ENCODE measurements at places on chromosomes 6 and 20. TPM values are rescaled to one million over a fixed set of nuclear protein-coding genes. Genes with fewer than 3 reads are reported as not detected.

- no peak for DNase-seq
These were observed 37.5 kb downstream of the ELMO2 start for GRCh38 chr20:46368902-46369268.

- no peak for DNase-seq
These were observed 248.0 kb downstream of the CDH26 start for GRCh38 chr20:60206259-60206658.

Gene CCNC
- total RNA-seq: 50.2 TPM

Gene SLC22A3
- total RNA-seq: 39.2 TPM

GRCh38 chr6:134948142-134948541 lies 1.8 kb downstream of the ALDH8A1 start:
- DNase-seq: no peak

Gene F13A1
- total RNA-seq: 4.1 TPM

DNA sequence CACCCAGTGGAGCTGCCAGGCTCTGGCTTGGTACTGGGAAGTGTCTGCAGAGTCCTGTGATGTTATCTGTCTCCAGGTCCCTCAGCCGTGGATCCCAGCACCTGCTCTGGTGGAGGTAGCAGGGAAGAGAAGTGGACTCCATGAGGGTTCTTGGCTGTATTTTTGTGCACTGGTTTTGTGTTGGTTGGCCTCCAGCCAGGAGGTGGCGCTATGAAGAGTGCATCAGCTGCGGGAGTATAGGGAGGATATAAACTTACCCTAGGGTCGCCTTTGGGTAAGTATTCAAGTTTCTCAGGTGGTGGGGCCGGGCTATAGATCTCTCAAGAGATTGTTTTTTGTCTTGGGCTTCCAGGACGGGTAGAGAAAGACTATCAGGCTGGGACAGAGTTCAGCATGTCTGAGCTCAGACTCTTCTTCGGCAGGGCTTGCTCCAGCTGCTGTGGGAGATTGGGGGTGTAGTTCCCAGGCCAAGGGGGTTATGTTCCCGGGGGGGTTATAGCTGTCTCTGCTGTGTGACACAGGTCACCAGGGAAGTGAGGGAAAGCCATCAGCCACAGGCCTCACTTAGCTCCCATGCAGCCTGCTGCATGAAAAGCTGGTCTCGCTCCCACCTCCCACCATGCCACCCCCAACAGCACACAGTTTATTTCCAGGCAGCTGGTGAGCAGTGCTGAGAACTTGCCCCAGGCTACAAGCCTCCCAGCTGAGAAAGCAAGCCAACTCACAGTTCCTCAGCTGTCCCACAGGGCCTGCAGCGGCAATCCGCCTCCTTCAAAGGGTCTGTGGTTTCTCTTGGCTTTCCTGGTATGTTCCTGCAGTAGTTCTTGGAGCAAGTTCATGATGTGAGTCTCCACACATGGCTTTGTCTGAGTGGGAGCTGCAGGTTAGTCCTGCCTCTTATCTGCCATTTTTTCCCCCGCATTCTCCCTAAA lies 115.7 kb downstream of the AIG1 start:
- no peak for DNase-seq

GRCh38 chr6:67633058-67633457 lies 1002.0 kb upstream of the ADGRB3 start:
- DNase-seq: no peak

DNA sequence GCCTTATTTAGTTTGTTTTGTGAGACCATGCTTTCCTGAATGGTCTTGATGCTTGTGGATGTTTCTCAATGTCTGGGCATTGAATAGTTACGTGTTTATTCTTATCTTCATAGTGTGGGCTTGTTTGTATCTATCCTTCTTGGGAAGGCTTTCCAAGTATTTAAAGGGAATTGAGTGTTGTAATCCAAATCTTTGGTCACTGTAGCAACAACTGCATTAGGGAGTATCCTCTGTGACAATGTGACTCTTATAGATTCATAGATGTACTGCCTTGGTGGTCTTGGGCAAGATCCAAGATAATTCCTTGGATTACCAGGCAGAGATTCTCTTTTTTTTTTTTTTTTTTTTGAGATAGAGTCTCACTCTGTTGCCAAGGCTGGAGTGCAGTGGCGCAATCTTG lies 598.4 kb downstream of the CBLN4 start:
- no peak for DNase-seq

DNA sequence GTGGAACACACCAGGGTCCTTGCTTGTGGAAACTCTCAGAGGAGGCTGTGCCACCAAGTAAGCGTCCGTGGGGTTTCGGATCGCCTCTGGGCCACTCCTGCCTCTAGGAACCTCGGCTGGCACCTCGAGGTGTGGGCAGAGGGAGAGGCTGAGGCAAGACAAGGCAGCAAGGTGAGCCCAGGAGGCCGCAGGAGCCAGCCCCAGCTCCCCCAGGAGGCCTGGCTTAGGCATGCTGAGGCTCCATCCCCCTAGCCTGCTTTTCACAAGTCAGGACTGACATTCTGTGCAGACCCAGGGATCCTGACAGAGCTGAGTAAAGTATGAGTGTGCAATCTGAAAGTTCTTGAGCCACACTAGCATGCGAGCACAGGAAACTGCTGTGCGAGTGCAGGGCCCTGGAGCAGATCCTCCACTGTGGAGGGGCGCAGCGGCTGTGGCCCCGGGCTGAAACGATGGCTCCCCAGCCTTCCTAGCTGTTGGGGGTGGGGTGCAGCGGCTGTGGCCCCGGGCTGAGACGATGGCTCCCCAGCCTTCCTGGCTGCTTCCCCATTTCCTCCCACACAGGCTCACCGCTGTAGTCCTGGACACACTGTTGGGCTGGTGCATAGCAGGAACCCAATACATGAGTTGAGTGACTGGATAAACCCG lies 75.2 kb upstream of the CD93 start:
- DNase-seq: peak; percentile 11

DNA sequence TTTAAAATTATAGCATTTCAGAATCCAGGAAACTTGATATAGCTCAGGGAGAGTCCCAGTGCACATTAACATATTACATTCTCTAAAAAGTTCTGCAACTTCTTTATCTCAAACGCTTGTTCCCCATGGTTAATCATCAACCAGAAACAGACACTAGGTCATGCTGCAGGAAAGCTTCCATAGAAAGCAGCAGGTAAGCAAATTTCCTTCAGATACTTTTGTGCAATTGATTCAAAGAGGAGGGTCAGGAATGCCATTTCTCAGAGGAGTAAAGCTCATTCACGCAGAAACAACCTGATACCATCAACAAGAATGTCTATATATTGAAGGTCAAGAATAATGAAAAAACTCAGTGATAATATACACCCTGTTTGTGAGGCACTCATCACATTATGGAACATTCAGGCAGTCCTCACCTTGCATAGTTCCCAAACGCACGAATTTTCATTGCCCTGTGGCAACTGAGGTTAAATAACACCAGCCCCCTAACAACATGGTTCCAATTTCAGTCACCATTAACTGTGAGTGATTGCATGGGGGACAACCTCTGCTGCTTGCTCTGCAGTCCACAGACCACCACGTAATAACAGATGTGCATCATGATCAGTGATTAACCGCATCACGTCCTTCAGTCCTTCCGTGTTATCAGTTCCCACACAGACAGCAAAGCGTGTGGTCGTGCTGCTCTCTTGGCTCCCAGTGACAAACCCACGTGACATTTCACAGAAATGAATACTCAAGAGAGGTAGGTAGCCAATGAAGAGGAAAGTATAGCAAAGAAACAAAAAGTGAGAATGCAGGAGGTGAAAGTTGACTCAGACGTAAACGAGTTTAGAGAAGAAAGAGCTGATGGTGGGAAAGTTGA lies 95.7 kb downstream of the LY86 start:
- no peak for DNase-seq

DNA sequence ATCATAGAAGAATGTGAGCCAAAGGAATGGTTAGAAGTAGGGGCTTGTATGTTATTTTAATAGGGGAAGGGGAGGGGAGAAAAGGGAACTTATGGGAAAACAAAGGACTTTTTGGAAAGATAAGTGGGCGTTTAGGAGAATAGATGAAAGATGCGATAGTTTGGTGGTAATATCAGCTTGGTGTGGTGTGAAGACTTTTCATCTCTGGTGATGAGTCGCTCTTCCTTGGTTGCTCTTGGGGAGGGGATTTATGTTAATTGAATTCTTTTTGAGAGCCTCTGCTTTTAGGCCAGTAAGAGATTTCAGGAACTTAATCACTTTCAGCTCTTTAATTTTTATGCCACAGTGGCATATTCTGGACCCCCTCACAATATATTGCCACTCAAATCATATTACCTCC lies 10.8 kb downstream of the HECA start:
- DNase-seq: no peak

DNA sequence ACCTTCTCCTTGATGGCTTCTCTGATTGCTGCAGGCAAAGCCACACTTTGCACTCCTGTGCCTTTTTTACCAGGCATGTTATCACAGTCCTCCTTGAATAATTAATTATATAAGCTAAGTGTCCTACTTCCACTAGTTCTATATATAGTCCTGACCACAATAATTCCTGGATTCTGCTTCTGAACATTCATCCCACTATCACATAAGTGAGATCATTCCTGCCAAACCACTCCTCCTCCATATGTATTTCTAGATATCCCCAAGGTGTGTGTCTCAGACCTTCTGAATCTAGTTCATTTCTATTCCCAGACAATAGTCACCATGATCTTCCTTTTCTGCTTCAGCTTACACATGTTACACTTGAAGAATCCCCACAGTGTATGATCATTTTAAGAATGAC lies 1237.5 kb upstream of the MAP3K7 start:
- no peak for DNase-seq

GRCh38 chr6:139156551-139156950 lies 21.7 kb downstream of the HECA start:
- no peak for DNase-seq
